ENCODE measurements at places on chromosomes 1 and 21. TPM values are rescaled to one million over a fixed set of nuclear protein-coding genes. Genes with fewer than 3 reads are reported as not detected.
A peak's percentile ranks its signal among the peaks of the same experiment; 100 is the strongest.

The TNFRSF8 gene
- total RNA-seq = 2.8 TPM

The MSH4 gene
- total RNA-seq = 0.83 TPM

- H3K4me1 ChIP-seq = peaks cover 84% of the 10 kb centered on the region
- no peak for DNase-seq
- H3K27ac ChIP-seq = peak overlapping the region; percentile 93
- no peak overlapping the region for H3K4me3 ChIP-seq
Observed at GRCh38 chr1:10662090-10662688, 134.3 kb downstream of the CASZ1 start.

GRCh38 chr1:64111787-64112186 lies 91.6 kb upstream of the UBE2U start:
- no peak overlapping the region for H3K27ac ChIP-seq
- no peaks in the 10 kb centered on the region for H3K4me1 ChIP-seq
- H3K36me3 ChIP-seq = no peaks in the 10 kb centered on the region
- no peak for DNase-seq
- H3K27me3 ChIP-seq = no peaks in the 10 kb centered on the region

DNA sequence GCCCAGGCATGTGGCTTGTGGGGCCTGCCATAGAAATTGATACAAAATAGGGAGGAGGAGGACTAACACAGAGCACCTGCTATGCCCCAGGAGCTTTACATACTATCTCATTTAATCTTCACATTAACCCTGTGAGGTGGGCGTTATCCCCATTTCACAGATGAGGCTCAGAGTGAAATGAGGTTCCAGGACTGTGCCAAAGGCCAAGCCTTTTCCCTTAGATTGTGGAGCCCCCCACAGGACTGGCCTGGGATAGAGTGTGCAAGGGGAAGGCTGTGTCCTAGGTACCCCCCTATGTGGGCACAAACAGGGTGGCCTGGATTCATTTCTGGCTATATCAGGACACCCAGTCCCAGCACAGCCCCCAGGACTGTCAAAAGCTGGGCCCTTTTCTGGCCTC lies 2.2 kb upstream of the DDOST start:
- H3K27me3 ChIP-seq = no peaks in the 10 kb centered on the region
- DNase-seq = no peak
- H3K36me3 ChIP-seq = peaks cover 11% of the 10 kb centered on the region
- H3K4me3 ChIP-seq = no peak overlapping the region
- H3K27ac ChIP-seq = no peak overlapping the region

GRCh38 chr1:242477944-242478343 lies 46.6 kb downstream of the PLD5 start:
- H3K36me3 ChIP-seq = no peaks in the 10 kb centered on the region
- no peak overlapping the region for H3K27ac ChIP-seq
- DNase-seq = no peak
- H3K4me3 ChIP-seq = no peak overlapping the region
- H3K4me1 ChIP-seq = no peaks in the 10 kb centered on the region

GRCh38 chr1:235588916-235589515 lies 60.6 kb downstream of the GNG4 start:
- H3K36me3 ChIP-seq = no peaks in the 10 kb centered on the region
- H3K4me1 ChIP-seq = no peaks in the 10 kb centered on the region
- no peaks in the 10 kb centered on the region for H3K27me3 ChIP-seq
- H3K4me3 ChIP-seq = no peak overlapping the region

- no peaks in the 10 kb centered on the region for H3K36me3 ChIP-seq
- DNase-seq = no peak
- H3K27me3 ChIP-seq = no peaks in the 10 kb centered on the region
- no peak overlapping the region for H3K27ac ChIP-seq
- H3K4me3 ChIP-seq = no peak overlapping the region
Observed at GRCh38 chr1:30615076-30615795, 108.1 kb downstream of the MATN1 start.

Data from esophagus muscularis mucosa (tissue), 4 donors.